Choroid plexus epithelial cell (primary cell): ENCODE measurements at places on chromosomes 2 and 18.

GRCh38 chr18:46250084-46250811, 146.1 kb downstream of the HAUS1 start:
- DNase-seq: peak; percentile 96

- DNase-seq: no peak
Observed at GRCh38 chr18:55153346-55153745, 194.1 kb upstream of the CCDC68 start.

DNA sequence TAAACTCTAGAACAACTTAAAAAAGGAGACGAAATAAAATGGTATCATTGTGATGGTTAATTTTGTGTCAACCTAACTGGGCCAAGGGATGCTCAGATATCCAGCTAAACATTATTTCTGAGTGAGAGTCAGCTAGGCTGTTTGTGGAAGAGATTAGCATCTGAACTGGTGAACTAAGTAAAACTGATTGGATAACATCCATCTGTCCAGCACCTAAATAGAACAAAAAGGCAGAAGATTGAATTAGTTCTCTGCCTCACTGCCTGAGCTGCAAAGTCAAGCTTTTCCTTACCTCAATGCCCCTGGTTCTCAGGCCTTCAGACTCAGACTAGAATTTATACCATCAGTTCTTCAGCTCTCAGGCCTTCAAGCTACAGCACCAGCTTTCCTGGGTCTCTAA, 30.0 kb downstream of the PPP3R1 start:
- DNase-seq: no peak

GRCh38 chr2:211494085-211494484, 937.7 kb downstream of the CPS1 start:
- no peak for DNase-seq

DNA sequence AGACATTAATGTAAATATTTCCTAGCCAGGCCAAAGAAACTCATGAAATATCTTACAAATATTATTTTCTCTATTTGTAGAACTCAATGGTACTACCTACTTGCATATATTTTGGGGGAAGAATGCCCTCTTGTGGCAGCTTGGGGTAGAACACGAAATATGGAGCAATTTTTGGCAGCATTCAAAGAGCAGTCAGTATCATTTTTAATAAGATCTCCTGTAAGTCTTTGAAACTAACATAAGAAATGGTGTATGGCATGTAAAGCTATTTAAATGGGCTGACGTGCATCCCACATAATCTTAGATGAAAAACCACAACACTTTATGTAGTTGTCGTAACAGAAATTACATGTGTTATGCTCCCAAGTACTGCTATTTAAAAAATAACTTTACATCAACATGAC, 62.3 kb upstream of the CCDC195 start:
- DNase-seq: peak; percentile 81

GRCh38 chr2:28449488-28450395, 46.1 kb upstream of the PLB1 start:
- DNase-seq: peak; percentile 52

GRCh38 chr2:203444738-203445137, 90.4 kb downstream of the RAPH1 start:
- DNase-seq: no peak

DNA sequence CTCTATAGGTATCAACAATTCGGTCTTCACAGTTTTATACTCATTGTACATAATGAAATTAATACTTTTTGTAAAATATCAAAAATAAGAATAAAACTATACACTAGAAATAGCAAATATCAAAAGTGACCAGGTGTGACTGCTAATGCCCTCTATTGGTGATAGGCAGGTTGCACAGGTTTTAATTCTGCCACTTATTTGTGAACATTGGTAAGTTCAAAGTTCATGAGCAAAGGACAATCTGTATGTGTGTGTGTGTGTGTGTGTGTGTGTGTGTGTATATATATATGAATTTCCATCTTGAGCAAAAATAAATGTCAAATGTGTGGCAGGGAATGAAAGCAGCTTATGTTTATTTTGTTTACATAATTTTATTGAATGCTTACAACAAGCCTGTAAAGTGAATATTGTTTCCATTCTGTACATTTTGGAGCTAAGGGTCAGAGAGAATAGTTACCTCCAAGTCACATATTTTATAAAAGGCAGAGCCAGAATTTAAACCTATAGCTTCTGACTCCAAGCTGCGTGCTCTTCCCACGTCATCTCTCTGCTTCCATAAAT, 537.4 kb downstream of the CPS1 start:
- peak; percentile 39 for DNase-seq

GRCh38 chr2:161067846-161068350, 92.3 kb upstream of the TANK start:
- no peak for DNase-seq

- peak; percentile 65 for DNase-seq
Observed at GRCh38 chr18:58541146-58541788, 87.6 kb downstream of the ALPK2 start.

GRCh38 chr2:222261504-222261903, 37.3 kb downstream of the PAX3 start:
- DNase-seq: no peak

- no peak for DNase-seq
Observed at GRCh38 chr2:66577321-66578053, 142.6 kb downstream of the MEIS1 start.

- no peak for DNase-seq
Observed at GRCh38 chr18:55433140-55433539, 154.9 kb downstream of the TCF4 start.

GRCh38 chr18:50694147-50694546, 125.7 kb downstream of the MRO start:
- DNase-seq: no peak

GRCh38 chr18:75581336-75582131, 154.0 kb upstream of the SMIM21 start:
- no peak for DNase-seq

DNA sequence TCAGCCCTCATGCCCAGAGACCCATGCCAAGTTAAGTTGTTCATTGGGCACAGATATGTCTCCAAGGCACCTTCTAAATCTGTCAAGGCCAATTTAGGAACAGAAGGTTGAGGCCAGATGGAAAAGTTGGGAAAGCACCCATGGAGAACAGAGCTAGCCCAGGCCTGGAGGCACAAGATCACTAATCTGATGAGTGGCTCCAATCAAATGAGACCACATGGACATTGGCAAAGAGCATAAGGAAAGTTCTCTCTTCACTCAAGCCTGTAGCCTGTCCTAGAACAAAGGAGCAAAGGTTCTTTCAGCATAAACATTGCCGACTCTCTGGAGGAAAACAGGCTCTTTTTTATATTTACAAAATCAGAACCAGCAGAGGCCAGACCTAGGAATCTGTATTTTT, 154.8 kb downstream of the RNF152 start:
- peak; percentile 78 for DNase-seq

DNA sequence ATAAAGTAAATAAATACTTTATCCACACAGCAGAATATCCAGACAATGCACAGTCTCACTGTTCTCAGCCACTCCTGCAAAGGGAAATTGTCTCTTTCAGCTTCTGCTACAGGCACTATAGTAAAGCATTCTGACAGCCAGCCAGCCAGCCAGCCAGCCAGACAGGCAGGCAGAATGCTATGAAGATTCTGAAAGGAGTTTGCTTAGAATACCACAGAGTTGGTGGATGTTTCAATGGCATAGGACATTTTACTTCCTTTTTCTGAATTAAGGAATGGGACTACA, 116.1 kb upstream of the CYP26B1 start:
- peak; percentile 25 for DNase-seq

- DNase-seq: no peak
Observed at GRCh38 chr18:24516261-24516660, 55.8 kb downstream of the HRH4 start.

DNA sequence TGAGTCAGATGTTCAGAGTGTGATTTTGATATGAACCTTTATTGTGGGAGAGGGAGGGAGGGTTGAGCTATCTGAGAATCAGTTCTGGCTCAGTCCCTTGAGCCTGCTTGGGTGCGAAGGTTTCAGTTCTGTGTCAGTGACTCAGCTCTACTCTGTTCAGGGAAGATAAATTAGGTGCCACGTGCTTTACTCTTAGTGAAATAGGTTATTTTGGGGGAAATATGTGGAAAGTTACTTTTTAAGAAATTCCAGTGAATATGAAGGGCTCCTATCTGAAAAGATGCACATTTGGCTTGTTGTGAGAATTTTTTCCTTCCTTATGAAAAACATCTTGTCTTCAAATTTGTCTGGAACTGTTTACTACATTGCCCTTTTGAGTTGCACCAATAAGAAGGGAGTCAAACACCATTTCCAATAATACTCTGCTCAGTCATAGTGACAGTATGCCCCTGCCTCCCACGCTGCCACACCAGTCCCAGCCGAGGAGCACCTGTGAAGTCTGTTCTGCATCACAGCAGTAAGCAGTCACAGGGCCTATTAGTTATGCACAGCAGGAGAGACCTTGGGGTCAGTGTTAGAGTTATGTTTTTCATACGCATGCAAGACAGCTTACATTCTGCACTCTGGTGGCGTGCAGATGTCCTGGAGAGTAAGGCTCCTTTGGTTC, 32.8 kb upstream of the DNAH7 start:
- DNase-seq: peak; percentile 91
